Activated CD4-positive, alpha-beta T cell treated with anti-CD3 and anti-CD28 coated beads for 4 hours (primary cell): ENCODE measurements at places on chromosomes 4 and X.
A peak's percentile ranks its signal among the peaks of the same experiment; 100 is the strongest.

- no peak for DNase-seq
Observed at GRCh38 chr4:107066621-107067020, 30.5 kb upstream of the DKK2 start.

DNA sequence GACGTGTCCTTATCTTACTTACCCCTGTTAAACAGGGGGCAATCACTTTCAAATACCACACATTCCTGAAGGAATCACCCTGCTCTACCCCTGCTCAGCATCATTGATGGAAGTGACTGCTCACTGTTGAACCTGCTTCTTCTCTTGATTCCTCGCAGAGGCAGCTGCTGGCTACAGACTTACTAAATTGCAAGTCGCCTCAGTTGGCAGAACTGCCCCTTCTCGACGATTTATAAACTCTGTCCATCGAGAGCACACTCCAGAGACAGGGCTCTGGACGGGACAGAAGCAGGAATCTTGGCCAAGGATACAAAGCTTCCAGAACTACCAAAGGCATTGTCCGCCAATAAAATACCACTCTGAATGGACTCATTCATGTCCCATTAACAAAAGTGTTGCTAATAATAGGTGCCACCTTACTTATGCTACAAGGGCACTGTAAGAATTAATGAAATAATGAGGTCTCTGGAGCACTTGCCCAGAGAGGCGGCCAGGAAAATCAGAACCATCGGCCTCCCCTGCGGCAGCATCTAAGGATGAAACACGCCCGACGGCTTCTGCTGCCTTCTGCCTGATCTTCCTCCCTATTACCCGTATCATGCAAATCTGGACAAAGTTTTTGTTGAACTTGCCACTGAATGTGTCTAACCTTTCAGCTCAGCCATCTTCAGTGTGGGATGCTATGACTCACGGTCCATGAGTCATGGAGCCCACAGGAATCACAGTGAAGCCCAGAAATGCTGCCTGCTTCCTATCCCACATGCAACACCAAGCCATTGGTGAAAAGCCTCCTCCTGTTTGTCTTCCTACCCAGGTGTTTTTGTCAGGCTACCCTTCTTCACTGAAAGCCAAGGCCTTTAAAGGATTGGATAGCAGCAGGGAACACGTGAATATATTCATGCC is 164.9 kb downstream of the MAML3 start:
- peak; percentile 54 for DNase-seq

GRCh38 chr4:85748654-85749053 is 273.7 kb downstream of the ARHGAP24 start:
- no peak for DNase-seq

GRCh38 chr4:109155084-109155483 is 147.4 kb downstream of the COL25A1 start:
- no peak for DNase-seq

DNA sequence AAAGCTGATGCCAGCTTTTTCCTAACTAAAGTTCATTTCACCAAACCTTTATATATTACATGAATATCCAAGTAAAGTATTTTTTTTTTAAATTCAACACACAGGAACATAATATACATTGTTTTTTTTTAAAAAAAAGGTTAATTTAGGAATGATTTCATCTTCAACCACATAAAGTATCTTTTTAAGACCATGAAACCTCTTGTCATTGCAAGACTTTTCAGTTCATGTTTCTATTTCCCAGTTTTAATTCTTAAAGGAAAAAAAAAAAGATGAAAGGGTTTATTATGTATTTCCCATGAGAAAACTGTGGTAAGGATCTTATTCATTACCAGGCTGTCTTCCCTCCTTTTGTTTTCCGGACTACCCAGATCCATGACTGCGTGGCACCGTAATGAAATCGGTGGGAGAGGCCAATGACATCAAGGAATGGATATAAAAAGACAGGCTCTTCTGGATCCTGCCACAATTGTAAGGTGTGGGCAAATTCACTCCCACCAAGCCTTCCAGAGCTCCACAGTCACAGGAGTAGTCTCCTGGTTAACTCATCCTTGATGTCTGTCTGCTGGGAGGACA is 84.7 kb upstream of the CBR4 start:
- no peak for DNase-seq

- DNase-seq: no peak
Observed at GRCh38 chr4:8912506-8912905, 40.9 kb upstream of the HMX1 start.

DNA sequence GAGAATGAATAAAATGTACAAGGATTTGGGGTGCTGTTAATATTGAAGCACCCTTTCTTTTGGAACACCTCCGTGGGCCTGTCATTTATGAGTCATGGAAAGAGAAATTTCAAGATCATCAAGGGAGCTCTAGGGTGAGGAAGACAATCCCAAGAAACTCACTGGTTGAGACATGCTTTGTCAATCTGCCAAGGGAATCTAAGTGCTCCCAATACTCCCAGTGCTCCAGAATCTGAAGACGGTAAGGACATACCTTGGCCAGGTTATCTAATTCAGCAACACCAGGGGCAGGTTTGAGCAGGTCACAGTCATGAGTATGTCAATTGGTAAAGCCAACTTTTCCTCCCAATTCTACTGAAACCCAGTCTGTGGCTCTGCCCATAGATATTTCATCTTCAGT is 556.4 kb upstream of the CPEB2 start:
- DNase-seq: no peak

GRCh38 chr4:66034671-66035070 is 364.4 kb upstream of the EPHA5 start:
- no peak for DNase-seq

- DNase-seq: no peak
Observed at GRCh38 chrX:150032742-150033141, 94.5 kb upstream of the EOLA2 start.

DNA sequence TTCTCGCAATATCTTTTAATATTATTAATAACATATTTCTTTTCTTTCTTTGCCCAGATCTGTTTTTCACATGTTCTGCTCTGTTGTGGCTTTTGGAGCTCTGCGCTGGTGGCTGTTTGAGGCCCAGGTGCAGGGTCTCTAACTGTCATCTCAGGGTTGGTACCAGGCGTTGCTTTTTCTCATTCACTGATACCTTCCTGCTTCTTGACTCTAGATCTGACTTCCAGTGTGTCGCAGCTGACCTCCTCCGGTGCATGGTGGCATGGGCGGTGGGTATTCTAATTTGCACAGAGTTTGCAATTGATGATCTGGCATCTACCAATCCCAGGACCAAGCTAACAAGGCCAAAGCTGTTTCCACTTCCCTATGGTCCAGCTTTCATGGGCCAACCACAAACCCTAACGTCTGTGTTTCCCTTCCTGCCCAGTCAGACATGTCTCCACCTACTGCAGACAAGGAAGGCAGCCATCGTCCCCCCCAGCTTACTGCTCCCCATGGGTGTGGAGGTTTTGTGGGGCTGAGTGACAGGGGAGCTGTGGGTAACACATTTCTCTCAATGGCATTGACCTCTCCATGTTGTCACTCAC is 25.2 kb downstream of the LETM1 start:
- DNase-seq: no peak

DNA sequence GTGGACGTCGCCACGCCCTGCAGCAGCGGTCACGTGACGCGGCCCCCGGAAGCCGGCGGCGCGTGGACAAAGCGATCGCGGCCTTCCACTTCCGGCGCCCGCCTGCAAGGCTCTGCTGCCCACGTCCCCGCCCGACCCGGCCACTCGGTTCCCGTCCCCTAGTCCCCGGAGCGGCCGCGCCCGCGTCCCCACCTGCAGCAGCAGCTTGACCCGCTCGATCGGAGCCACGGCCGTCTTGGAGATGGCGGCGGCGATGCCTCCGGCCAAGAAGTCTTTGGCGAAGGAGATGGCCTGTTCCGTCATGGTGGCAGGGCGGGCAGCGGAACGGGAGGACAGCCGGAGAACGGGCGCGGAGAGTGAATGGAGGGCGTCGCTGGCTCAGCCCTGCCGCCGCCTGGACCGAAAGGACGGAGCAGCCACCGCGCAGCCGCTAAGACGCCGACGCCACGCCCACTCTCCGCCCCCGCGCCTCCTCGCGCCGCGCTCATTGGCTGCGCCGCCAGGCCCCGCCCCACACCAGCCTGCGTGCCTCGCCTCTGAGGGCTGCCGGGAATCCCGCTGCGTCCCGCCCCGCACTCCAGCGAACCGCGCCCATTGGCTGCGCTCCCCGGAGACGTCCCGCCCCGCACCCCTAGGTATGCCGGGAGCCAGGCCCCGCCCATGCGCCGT is at the start of gene SLC25A6:
TSS of gene SLC25A6 (minus strand) at position 407 of the 669 bp plus-strand sequence. CDS start at position 303, 104 bp downstream.
- DNase-seq: peak; percentile 99

- DNase-seq: no peak
Observed at GRCh38 chrX:134886002-134886596, 104.7 kb upstream of the SMIM10 start.

DNA sequence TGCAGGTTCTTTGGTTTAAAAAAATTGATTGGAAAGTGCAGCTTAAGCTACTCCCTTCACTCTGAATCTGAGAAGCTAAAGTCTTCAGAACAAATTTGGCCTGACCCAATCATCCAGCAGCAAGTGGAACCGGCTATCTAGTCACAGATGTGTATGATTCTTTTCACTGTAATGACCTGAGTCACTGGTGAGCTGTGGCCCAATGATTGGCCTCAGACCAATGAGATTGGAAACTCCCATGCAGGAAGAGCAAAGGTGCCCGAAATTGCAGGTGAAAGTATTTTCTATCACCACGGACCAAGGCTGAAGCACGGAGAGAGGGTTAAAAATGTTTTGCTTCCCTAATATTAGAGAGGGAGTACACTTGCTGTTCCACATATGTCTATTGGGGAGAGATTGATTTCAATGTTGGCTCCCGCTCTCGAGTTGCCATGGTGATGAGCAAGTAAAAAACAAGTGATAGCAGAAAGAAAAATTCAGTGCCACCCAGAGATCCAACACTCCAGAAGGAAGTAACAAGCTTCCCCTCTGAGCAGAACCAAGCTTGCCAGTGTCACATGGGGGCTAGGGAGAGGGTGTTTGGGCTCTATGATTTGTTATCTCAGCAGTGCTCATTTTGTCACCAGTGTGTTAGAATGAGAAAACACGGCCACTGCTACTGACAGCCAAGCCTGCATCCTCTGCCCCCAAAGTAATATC is 11.2 kb downstream of the RIPPLY1 start:
- DNase-seq: no peak

DNA sequence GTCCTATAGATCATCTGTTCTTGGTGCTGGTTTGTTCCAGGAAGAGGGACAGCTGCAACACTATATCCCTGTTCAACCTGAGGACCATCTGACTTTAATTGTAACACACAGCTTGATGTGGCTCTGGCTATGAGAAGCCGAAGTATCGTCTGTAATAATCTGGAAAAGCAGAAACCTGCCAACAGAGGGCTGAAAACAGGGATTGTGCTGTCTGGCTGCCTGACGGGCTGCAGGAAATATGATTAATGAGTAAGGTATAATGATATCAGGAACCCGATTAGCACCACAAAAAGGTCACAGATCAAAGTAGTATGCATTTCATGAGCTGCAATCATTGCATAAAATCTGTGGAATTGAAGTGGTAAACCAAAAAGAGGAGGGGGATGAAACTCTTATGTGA is 170.4 kb upstream of the MAB21L2 start:
- DNase-seq: no peak

DNA sequence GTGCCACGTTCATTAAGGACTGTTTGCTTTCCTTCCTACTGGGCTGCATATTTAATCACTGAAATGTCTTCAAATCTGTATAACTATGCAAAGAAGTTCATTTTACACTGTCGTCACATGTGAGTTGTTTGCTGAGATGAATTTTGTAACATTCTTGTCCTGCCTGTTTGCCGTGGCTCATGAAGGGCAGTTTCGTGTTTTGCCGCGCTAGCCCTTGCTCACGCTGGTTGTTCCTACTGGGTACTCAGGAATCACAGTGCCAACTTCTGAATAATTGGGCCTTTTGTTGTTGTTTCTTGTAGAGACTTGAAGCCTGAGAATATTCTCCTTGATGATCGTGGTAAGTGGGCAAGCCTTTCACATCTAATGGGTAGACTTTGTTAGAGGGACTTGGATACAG is 52.2 kb downstream of the HTT-AS start:
- no peak for DNase-seq
